ENCODE measurements at places on chromosomes 4 and X. TPM values are rescaled to one million over a fixed set of nuclear protein-coding genes. Genes with fewer than 3 reads are reported as not detected.
A peak's percentile ranks its signal among the peaks of the same experiment; 100 is the strongest.

GRCh38 chr4:56757261-56757746 is 64.2 kb downstream of the SPINK2 start:
- no peak for DNase-seq
- H3K4me1 ChIP-seq = no peaks in the 10 kb centered on the region
- no peaks in the 10 kb centered on the region for H3K27me3 ChIP-seq
- H3K27ac ChIP-seq = no peak overlapping the region

DNA sequence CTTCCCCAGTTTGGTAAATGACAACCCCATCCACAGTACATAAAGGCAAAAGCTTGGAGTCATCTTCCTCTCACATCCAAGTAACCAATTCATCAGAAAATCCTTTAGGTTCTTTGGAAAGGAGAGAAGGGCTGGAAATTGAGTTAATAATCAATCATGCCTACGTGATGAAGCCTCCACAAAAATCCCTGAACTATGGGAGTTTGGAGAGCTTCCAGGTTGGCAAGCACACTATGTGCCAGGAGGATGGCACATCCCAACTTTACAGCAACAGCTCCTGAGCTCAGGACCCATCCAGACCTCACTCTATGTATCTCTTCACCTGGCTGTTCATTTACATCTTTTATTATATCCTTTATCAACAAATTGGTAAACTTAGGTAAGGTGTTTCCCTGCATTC is 98.9 kb downstream of the IQCM start:
- H3K27ac ChIP-seq = no peak overlapping the region
- H3K4me1 ChIP-seq = no peaks in the 10 kb centered on the region
- no peaks in the 10 kb centered on the region for H3K36me3 ChIP-seq
- no peaks in the 10 kb centered on the region for H3K27me3 ChIP-seq
- DNase-seq = no peak

GRCh38 chr4:33060674-33061542 is 2340.7 kb downstream of the PCDH7 start:
- no peaks in the 10 kb centered on the region for H3K36me3 ChIP-seq
- H3K4me1 ChIP-seq = no peaks in the 10 kb centered on the region
- DNase-seq = peak; percentile 20
- no peaks in the 10 kb centered on the region for H3K27me3 ChIP-seq

- H3K36me3 ChIP-seq = no peaks in the 10 kb centered on the region
- H3K27me3 ChIP-seq = no peaks in the 10 kb centered on the region
- H3K27ac ChIP-seq = no peak overlapping the region
- DNase-seq = no peak
- no peaks in the 10 kb centered on the region for H3K4me1 ChIP-seq
Measured at GRCh38 chrX:31168551-31168950, 96.7 kb upstream of the FTHL17 start.

GRCh38 chrX:51851507-51852085 is 41.8 kb upstream of the MAGED1 start:
- H3K36me3 ChIP-seq = no peaks in the 10 kb centered on the region
- no peaks in the 10 kb centered on the region for H3K4me1 ChIP-seq
- DNase-seq = no peak
- H3K27me3 ChIP-seq = no peaks in the 10 kb centered on the region
- H3K4me3 ChIP-seq = no peak overlapping the region

- H3K36me3 ChIP-seq = no peaks in the 10 kb centered on the region
- H3K27me3 ChIP-seq = no peaks in the 10 kb centered on the region
- H3K27ac ChIP-seq = no peak overlapping the region
- DNase-seq = no peak
- H3K4me3 ChIP-seq = no peak overlapping the region
- no peaks in the 10 kb centered on the region for H3K4me1 ChIP-seq
Measured at GRCh38 chrX:147945286-147945685, 33.6 kb downstream of the FMR1 start.

DNA sequence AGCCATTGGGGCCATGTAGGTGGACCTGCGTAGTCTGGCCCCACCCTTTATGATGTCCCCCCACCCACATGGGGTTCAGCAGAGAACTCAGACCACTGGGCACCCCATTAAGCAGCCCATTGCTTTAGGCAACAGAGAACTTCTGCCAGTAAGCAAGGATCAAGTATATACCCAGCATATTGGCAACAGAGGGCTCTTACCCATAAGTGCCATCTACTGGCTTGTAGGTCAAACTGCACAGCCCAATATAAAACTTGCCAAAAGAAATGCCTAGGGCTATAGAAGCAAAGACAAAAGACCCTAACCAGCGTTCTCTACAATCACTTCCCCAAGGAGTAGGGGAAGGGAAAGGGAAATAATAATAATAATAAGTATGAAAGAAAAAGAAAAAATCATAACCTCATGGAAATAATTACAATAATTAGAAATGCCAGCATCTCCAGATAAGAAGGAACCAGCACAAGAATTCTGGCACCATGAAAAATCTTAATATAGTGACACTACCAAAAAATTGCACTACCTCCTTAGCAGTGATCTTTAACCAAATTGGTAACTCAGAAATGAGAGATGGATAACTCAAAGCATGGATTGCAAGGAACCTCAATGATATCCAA is 1090.7 kb downstream of the FAT4 start:
- DNase-seq = no peak
- no peaks in the 10 kb centered on the region for H3K27me3 ChIP-seq
- no peaks in the 10 kb centered on the region for H3K4me1 ChIP-seq
- H3K36me3 ChIP-seq = no peaks in the 10 kb centered on the region

- H3K4me3 ChIP-seq = no peak overlapping the region
- DNase-seq = no peak
- H3K27me3 ChIP-seq = no peaks in the 10 kb centered on the region
- no peaks in the 10 kb centered on the region for H3K4me1 ChIP-seq
Measured at GRCh38 chr4:24303926-24304325, 280.4 kb downstream of the DHX15 start.

- H3K27me3 ChIP-seq = no peaks in the 10 kb centered on the region
- no peak overlapping the region for H3K4me3 ChIP-seq
- no peaks in the 10 kb centered on the region for H3K4me1 ChIP-seq
- H3K36me3 ChIP-seq = no peaks in the 10 kb centered on the region
- no peak overlapping the region for H3K27ac ChIP-seq
Measured at GRCh38 chr4:132619968-132620367, 529.1 kb upstream of the PCDH10 start.

DNA sequence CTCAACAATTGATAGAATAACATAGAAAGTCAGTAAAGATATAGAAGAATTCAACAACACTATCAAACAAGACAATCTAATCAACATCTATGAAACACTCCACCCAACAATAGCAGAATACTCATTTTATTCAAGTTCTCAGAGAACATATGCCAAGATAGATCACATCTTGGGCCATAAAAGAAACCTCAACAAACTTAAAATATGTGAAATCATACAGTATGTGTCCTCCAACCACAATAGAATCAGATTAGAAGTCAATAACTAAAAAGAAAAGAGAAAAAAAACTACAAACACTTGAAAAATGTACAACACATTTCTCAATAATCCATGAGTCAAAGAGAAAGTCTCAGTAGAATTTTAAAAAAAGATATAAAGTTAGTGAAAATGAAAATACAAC is 78.6 kb upstream of the LDB2 start:
- no peaks in the 10 kb centered on the region for H3K27me3 ChIP-seq
- H3K27ac ChIP-seq = no peak overlapping the region
- no peaks in the 10 kb centered on the region for H3K4me1 ChIP-seq
- H3K4me3 ChIP-seq = no peak overlapping the region
- no peak for DNase-seq

DNA sequence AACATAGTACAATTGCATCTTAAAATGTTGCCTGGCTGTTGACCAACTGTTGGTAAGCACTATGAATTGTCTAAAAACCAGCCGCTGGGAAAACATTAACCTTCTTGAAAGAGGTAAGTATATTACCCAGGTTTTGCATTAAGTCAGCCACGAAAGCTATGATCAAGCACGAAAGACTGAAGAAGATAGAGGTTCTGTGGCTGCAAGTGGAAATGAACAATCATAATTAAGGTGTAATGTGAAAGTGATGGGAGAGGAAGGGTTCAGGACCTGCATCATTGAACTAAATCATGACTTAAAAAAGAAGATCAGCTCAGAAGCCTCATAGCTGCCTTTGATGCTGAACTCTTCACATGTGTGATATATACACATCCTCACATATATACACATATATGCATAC is 341.0 kb downstream of the NR3C2 start:
- no peaks in the 10 kb centered on the region for H3K27me3 ChIP-seq
- no peak overlapping the region for H3K27ac ChIP-seq
- H3K4me3 ChIP-seq = no peak overlapping the region
- no peaks in the 10 kb centered on the region for H3K4me1 ChIP-seq

DNA sequence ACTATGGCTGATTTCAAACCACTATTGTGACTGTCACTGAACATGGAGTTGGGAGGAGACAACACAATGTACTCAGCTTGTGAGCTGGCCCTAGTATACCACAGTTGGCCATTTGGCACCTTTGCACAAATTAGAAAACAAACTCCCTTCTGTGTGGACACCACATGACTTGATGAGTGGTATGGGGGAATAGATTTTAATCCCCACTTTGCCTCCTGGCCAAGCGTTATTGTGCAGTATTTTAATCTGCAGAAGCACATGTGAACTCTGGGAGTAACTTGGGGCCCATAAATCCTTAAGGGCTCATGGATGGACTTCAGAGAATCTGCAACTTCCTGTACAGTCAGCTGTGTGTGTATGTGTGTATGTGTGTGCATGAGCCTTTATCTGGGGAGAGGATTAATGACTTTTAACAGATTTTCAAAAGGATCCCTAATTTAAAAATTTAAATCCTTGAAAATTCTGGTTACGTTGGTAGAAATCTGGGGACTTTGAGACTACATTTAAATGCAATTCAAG is 105.0 kb upstream of the PAQR3 start:
- no peak overlapping the region for H3K4me3 ChIP-seq
- H3K27me3 ChIP-seq = no peaks in the 10 kb centered on the region
- H3K4me1 ChIP-seq = no peaks in the 10 kb centered on the region
- no peak for DNase-seq

GRCh38 chrX:24494647-24495075 is 29.6 kb downstream of the PDK3 start:
- no peaks in the 10 kb centered on the region for H3K36me3 ChIP-seq
- H3K4me1 ChIP-seq = no peaks in the 10 kb centered on the region
- no peak for DNase-seq
- H3K27ac ChIP-seq = no peak overlapping the region

GRCh38 chr4:152957437-152958171 is 21.5 kb downstream of the FHDC1 start:
- no peak overlapping the region for H3K27ac ChIP-seq
- H3K4me1 ChIP-seq = peaks cover 10% of the 10 kb centered on the region
- H3K27me3 ChIP-seq = no peaks in the 10 kb centered on the region
- peak; percentile 59 for DNase-seq
- H3K4me3 ChIP-seq = no peak overlapping the region

DNA sequence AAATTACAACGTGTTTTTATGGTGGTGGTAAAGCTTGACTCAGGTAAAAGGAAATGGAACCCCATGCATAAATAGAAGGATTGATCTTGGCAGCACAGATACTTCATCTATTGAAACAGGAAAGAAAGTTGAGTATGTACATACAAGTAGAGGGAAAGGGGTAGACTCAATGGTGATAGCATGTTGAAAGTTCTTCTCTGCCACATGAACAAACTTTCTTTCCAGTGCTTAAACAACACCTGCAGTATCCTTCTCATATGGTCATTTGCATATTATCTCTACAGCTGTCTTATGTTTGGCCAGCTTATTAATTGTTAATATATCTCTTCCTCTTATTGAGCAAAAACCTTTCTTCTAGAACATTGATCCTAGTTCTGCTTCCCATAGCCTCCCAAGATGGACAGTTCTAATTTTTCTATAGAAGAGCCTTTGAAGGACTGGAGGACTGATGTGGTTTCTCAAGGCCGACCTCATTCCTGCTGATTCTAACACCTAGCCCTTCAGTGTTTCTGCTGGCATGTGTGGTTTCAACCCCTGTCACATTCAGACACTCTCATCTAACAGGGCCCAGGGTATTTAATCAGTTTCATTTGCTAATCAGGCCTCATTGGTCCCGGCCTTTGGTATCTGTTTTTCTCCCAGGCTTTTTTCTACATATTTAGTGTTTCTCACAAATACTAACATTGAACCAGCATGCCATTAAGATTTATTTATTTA is 108.1 kb upstream of the SPRY1 start:
- no peak for DNase-seq
- no peak overlapping the region for H3K4me3 ChIP-seq
- no peak overlapping the region for H3K27ac ChIP-seq

GRCh38 chr4:72568959-72569718 is at the start of gene ADAMTS3:
Gene ADAMTS3 (minus strand): TSS chr4:72569221. CDS start chr4:72568762, 459 bp downstream.
- no peaks in the 10 kb centered on the region for H3K27me3 ChIP-seq
- H3K4me1 ChIP-seq = peaks cover 6% of the 10 kb centered on the region
- H3K36me3 ChIP-seq = no peaks in the 10 kb centered on the region

- no peaks in the 10 kb centered on the region for H3K36me3 ChIP-seq
- no peaks in the 10 kb centered on the region for H3K4me1 ChIP-seq
Measured at GRCh38 chr4:141513866-141514265, 122.5 kb upstream of the IL15 start.

- no peaks in the 10 kb centered on the region for H3K36me3 ChIP-seq
- H3K4me3 ChIP-seq = no peak overlapping the region
- no peaks in the 10 kb centered on the region for H3K27me3 ChIP-seq
- no peak for DNase-seq
Measured at GRCh38 chrX:47690175-47690574, 31.2 kb upstream of the UXT start.

GRCh38 chr4:17962171-17962570 is 59.4 kb downstream of the LCORL start:
- no peak overlapping the region for H3K4me3 ChIP-seq
- no peaks in the 10 kb centered on the region for H3K27me3 ChIP-seq
- H3K4me1 ChIP-seq = no peaks in the 10 kb centered on the region
- no peak for DNase-seq
- no peak overlapping the region for H3K27ac ChIP-seq

DNA sequence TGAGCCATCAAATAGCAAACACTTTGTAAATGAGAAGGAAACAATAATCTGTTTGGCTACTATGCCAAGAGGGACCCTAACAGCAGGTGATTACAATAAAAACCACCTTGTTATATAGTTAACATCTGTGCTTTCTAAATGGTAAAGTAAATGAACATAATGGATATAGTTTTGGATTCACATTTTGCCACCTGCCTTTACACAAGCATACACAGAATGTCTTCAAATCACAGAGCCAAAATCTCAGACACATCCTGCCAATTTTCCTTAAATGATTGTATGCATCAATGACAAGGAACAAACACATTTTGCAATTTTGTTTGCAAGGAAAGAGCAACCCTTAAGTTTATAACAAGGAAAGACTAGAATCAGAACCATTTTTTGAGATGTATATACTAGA is 334.2 kb downstream of the FSTL5 start:
- no peak for DNase-seq
- H3K4me1 ChIP-seq = no peaks in the 10 kb centered on the region

GRCh38 chrX:22128961-22129360 is 96.8 kb downstream of the PHEX start:
- H3K36me3 ChIP-seq = no peaks in the 10 kb centered on the region
- DNase-seq = no peak
- H3K4me1 ChIP-seq = no peaks in the 10 kb centered on the region
- no peaks in the 10 kb centered on the region for H3K27me3 ChIP-seq
- no peak overlapping the region for H3K4me3 ChIP-seq

The TBX22 gene
- not detected for polyA plus RNA-seq

The SLC10A4 gene
- 0.15 TPM for polyA plus RNA-seq

The IL1RAPL1 gene
- polyA plus RNA-seq = 0.42 TPM

The ZC4H2 gene
- polyA plus RNA-seq = 1.8 TPM

The RELL1 gene
- 9.6 TPM for polyA plus RNA-seq

The RNF150 gene
- 11.9 TPM for polyA plus RNA-seq

The ARMCX1 gene
- polyA plus RNA-seq = 15.2 TPM

The IL2 gene
- polyA plus RNA-seq = not detected

The GALNTL6 gene
- polyA plus RNA-seq = 0.33 TPM
